ENCODE measurements at places on chromosomes 7 and 10. TPM values are rescaled to one million over a fixed set of nuclear protein-coding genes. Genes with fewer than 3 reads are reported as not detected.

GRCh38 chr10:69962746-69963135 lies 89.9 kb upstream of the MACROH2A2 start:
- ATAC-seq: no peak

DNA sequence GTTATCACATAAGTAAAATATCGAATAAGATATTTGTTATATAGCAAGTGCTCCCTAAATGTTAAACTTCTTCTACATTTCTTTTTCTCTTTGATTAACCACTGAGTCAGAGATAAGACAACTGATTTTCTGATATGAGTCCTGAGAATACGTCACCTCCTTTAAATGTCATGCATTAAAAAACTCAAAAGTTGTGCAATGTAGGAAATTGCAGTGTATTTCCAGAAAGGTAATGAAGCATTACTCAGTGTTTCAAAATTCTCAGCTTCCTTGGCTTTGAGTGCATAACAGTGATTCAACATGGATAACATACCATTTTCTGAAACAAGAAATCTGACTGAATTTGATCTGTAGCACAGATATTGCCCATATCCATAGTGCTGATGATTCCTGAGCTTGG lies 155.8 kb downstream of the BMPER start:
- no peak for ATAC-seq

GRCh38 chr7:47085491-47086275 lies 496.2 kb downstream of the TNS3 start:
- ATAC-seq: no peak

GRCh38 chr7:28890137-28890536 lies 68.0 kb downstream of the TRIL start:
- no peak for ATAC-seq

DNA sequence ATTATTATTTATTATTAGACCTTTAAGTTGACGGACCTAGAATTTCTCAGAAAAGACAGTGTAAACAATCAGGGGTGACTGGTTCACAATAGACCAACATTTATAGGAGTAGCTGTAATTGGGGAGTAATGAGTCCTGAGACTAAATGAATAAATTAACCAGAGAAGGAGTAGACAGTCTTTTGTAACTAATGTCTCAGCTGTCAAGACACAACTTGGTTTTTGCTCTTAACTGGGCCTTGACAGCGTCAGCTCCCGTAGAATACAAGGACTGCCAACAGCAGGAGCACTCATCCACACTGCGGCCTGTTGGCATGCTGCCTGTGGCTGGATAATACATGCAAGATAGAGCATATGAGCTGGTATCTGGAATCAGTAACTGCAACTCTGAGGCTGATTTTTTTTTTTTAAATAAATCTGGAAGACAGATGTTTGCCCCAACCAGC lies 123.9 kb downstream of the CACNA2D1 start:
- no peak for ATAC-seq

GRCh38 chr7:95502403-95502802 lies 16.7 kb downstream of the ASB4 start:
- ATAC-seq: no peak

GRCh38 chr7:1895664-1896515 lies 225.8 kb downstream of the ELFN1 start:
- ATAC-seq: no peak

- peak; percentile 70 for ATAC-seq
These were observed 47.3 kb downstream of the MYPN start for GRCh38 chr10:68156373-68157185.

- ATAC-seq: no peak
These were observed 69.3 kb downstream of the AP3M1 start for GRCh38 chr10:74081192-74081803.

DNA sequence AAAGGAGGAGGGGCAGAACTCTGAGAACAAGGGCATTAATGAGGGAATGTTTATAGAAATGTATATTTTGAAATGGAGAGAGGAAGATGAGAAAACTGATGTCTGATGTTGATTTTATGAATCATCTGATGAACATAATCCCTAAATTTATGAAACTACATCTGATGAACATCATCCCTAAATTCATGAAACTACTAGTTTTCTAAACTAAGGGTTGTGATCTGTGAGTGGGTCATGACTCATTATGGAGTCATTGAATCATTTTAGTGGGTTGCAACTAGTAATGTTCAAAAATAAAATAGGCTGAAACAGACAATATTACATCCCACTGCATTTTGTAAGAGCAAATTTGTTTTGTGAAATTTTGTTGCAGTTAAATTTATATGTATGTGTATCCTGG lies 442.6 kb upstream of the TEX47 start:
- ATAC-seq: no peak

DNA sequence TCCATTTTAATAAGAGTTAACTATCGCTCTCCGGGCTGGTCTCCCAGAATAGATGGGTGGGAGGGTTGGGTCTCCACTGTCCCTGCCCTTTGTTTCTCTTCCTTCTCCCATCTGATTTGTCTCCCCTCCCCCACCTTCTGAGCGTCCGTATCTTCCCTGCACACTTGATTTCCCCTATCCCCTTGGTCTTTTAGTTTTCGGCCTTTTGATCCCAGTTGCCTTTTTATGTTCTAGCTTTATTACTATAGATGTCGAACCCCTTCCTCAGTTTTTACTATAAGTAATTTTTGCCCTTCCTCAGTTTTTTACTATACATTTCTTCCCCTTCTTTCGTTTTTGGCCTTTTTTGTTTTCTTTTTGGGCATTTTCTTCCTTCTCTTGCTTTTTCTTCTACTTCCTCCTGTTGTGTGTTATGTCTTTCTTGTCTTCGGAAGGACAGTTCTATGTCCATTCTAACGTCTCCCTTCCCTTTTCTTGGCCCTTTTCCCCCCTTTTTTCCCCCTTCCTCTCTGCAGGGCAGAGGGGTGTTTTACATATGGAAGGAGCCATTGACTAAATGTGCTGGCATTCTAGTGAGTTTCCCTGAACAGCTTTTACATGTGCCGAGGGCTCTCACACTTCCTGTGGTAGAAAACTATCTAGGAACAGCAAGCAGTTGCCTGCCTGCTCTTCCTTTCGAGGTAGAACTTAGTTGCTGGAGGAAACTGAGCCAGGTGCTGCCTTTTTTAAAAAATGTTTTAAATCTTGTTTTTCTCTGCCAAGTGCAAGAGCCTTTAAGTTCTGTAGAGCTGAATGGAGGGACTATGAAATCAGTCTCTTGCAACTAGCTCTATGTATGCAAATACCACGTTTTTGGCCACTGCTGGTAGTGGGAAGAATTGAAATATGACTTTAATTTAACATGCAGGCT lies 2.8 kb downstream of the TET1 start:
- no peak for ATAC-seq

DNA sequence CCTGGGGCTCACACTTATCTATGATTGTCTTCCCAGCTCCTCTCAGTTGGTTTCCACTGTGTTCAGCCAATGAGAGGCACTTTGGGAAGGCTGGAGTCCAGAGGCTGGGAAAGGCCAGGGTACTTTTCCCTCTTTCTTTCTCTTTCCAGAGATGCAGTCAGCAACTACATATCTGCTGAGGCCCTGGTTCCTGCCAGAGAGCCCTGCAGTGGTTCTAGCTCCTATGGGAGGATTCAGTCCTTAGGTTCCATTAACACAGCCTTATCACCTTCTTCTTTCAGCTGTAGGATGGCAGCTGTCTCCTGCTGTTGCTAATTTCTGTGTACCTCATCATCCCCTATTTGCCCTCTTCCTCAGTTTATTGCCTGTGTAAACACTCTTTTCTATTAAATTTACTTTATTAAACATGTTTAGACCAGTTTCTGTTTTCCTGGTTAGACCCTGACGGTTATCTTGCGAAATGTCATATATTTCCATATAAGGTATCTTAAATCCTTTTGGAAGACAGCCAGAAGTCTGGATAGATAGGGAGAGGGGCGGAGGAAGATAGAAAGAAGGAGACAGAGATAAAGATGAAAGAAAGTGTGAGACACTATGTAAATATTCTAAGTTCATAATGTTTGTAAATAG lies 100.3 kb downstream of the HGF start:
- no peak for ATAC-seq

DNA sequence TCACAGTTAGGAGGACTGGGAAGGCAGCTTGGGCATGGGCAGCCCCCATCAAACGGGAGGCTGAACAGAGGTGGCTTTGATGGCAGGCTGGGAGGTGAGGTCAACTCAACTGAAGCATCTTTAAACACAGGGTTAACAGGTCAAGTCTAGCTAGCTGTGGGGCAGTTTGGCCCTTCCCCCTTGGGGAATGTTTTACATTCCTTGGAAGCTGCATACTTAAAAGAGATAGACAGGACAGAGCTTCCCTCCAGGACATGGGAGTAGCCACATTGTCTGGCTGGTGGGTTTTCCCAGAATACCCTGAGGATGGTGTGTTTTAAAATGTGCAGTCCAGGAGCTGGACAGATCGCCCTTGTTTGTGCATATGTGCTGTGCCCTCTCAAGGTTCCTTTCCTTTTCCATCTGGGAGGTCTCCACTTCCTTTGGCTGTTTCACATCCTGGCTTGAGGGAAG lies 6.8 kb upstream of the RASSF4 start:
- ATAC-seq: no peak

DNA sequence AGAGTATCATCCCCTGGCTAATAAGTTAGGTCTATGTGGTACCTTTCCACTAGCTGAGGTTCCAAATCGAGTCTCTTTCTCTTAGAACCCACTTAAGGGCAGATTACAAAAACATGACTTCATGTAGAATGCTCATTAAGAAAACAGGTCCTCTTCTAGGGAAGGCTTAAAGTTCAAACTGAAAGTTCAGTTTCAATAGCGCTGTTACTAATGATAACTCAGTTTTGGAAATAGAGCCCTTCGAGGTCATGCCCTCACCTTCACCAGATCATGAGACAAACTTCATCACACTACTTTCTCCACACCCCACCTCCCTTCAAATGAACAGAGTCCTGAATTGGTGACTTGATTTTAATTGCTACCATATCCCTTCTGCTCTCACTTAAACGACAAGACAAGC lies 26.2 kb downstream of the HGF start:
- ATAC-seq: no peak

- ATAC-seq: no peak
These were observed 15.8 kb upstream of the SLF2 start for GRCh38 chr10:100896876-100897461.

GRCh38 chr7:158266817-158267741 lies 320.5 kb downstream of the PTPRN2 start:
- ATAC-seq: no peak

DNA sequence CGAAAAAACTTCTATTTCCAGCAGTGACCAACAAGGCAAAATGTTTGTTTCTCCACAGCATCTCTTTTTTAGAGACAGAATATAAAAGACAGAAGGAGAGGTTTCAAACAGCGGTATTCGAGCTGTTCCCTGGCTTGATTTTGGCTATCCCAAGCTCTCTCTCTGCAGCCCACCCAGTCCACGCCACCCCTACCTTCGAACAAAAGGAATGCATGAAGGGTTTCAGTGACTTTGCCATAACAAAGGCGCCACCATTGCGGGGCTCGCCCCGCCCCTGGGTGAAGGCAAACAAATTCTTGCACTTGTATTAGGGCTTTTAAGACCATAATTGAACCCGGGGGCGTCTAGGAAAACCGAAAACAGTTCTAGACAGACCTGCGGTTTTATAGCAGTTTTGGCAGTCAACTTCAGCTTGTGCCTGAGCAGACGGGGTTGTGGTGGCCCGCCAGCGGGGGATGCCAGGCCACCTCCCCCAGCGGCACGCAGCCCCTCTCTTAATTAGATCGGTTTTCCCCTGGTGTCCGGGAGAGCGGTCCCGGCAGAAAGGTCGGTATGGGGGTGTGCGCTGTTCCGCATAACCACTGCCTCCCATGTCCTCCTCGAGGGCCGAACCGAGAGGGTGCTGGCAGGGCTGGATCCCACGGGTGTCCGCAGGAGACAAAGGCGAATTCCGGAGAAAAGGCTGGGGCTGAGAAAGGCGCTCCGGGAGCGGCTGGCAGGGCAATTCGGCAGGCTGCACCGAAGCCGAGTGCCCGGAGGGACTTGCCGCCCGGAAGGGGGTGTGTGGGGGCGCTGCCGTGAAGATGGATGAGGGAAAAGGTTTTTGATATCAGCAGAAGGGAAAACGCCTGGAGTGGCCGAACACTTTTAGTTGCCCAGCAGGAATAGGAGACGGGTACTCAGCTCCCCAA lies 2.7 kb upstream of the HOXA11 start:
- ATAC-seq: no peak

- ATAC-seq: no peak
These were observed 359.1 kb downstream of the CRPPA start for GRCh38 chr7:16062269-16062668.

GRCh38 chr7:45578022-45578421 lies 3.9 kb downstream of the ADCY1 start:
- ATAC-seq: no peak

- no peak for ATAC-seq
These were observed 79.0 kb downstream of the PHYHIPL start for GRCh38 chr10:59255463-59255862.

DNA sequence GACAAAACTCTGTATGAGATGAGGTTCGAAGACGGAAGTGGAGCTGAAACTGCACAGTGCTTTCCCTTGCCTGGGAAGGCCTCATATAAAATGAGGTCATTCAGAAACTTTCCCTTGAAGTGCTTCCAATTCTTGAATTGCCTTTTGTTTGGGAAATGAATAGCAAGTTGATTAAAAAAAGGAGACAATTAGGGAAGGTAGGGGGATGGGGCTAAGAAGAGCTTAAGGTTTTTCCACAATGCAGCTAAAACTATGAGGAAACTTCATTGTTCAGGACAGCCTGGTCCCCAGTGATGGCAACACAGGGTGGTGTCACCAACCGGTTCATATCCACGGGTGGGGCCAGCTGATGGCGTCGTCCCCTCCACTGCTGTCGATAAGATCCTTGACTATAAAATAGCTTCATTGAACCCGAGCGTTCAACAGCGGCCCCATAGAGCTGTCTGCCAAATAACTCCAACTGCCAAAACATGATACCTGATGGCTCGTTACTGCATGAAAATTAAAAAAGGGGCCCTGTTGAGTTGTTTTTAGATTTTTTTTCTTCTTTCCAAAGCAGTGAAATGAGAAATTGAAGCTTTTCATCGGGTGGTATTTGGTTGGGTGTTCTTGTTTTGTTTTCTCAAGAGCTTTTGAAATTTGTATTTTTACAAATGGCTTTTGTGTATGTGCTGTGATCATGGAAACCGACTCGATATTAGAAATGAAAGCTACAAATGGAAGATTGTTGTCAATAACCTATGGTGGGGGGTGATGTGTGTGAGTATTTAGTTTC lies 2.8 kb upstream of the CELF2 start:
- ATAC-seq: no peak

- peak; percentile 97 for ATAC-seq
These were observed 373.5 kb downstream of the RPS24 start for GRCh38 chr10:78407009-78407711.

- ATAC-seq: no peak
These were observed 151.2 kb upstream of the PCBD1 start for GRCh38 chr10:71039551-71039950.

The HGF gene
- total RNA-seq: not detected

The AKR1D1 gene
- total RNA-seq: not detected

The TMEM213 gene
- not detected for total RNA-seq

The OR2A42 gene
- not detected for total RNA-seq

The CFAP69 gene
- 0.35 TPM for total RNA-seq

The RSBN1L gene
- 15.1 TPM for total RNA-seq

The ARHGAP22 gene
- total RNA-seq: 0.48 TPM

The EVX1 gene
- not detected for total RNA-seq

The CYP3A5 gene
- not detected for total RNA-seq

The STOX1 gene
- total RNA-seq: 0.39 TPM

The HOGA1 gene
- total RNA-seq: not detected
